ENCODE measurements at places on chromosomes 2 and 18. TPM values are rescaled to one million over a fixed set of nuclear protein-coding genes. Genes with fewer than 3 reads are reported as not detected.

The REG1B gene
- not detected for total RNA-seq

DNA sequence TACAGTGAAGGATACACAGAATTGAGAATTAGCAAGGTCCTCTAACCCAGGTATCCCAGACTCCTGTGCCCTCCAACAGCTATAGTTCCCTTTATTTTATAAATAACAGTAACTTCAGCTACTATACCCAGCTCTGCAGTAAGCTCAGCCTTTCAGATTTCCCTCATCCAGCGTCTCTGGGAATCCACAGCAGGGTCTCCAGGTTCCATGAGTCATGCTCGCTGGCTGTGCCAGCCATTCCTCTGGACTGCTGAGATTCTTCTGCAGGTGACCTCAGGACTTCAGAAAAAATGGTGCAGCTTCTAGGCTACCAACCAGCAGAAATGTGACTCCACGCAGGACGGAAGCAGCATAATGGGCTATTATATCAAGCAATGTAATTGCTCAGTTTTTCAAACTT is 419.3 kb downstream of the ZNF516 start:
- no peak overlapping the region for H3K27ac ChIP-seq
- no peak overlapping the region for H3K4me3 ChIP-seq
- H3K36me3 ChIP-seq = no peaks in the 10 kb centered on the region
- H3K27me3 ChIP-seq = no peaks in the 10 kb centered on the region
- no peak for DNase-seq

The GAREM1 gene
- total RNA-seq = not detected

- H3K4me1 ChIP-seq = no peaks in the 10 kb centered on the region
- H3K27me3 ChIP-seq = no peaks in the 10 kb centered on the region
- H3K27ac ChIP-seq = no peak overlapping the region
- DNase-seq = no peak
Observed at GRCh38 chr18:71873695-71874094, 670.4 kb downstream of the CBLN2 start.

The DLX1 gene
- total RNA-seq = not detected

- no peaks in the 10 kb centered on the region for H3K36me3 ChIP-seq
- H3K27ac ChIP-seq = no peak overlapping the region
- no peaks in the 10 kb centered on the region for H3K4me1 ChIP-seq
- H3K27me3 ChIP-seq = no peaks in the 10 kb centered on the region
- no peak overlapping the region for H3K4me3 ChIP-seq
- DNase-seq = no peak
Observed at GRCh38 chr2:37809525-37809924, 115.6 kb upstream of the RMDN2 start.

GRCh38 chr2:6957910-6958615 is 40.9 kb downstream of the RNF144A start:
- H3K4me1 ChIP-seq = peaks cover 11% of the 10 kb centered on the region
- no peaks in the 10 kb centered on the region for H3K36me3 ChIP-seq
- H3K27ac ChIP-seq = no peak overlapping the region
- H3K27me3 ChIP-seq = no peaks in the 10 kb centered on the region
- DNase-seq = no peak
- H3K4me3 ChIP-seq = no peak overlapping the region

The SLC9A4 gene
- not detected for total RNA-seq

The WNT6 gene
- total RNA-seq = 0.42 TPM

GRCh38 chr2:43055086-43055912 is 171.1 kb downstream of the ZFP36L2 start:
- no peak overlapping the region for H3K27ac ChIP-seq
- no peaks in the 10 kb centered on the region for H3K36me3 ChIP-seq
- no peaks in the 10 kb centered on the region for H3K27me3 ChIP-seq
- no peak for DNase-seq
- H3K4me3 ChIP-seq = no peak overlapping the region

The VWA3B gene
- not detected for total RNA-seq

- no peak overlapping the region for H3K27ac ChIP-seq
- H3K27me3 ChIP-seq = no peaks in the 10 kb centered on the region
- H3K4me3 ChIP-seq = no peak overlapping the region
Observed at GRCh38 chr2:129165006-129165405, 814.5 kb upstream of the RAB6C start.

GRCh38 chr2:69975853-69976462 is 14.5 kb upstream of the ASPRV1 start:
- H3K36me3 ChIP-seq = no peaks in the 10 kb centered on the region
- no peaks in the 10 kb centered on the region for H3K27me3 ChIP-seq
- no peak for DNase-seq

DNA sequence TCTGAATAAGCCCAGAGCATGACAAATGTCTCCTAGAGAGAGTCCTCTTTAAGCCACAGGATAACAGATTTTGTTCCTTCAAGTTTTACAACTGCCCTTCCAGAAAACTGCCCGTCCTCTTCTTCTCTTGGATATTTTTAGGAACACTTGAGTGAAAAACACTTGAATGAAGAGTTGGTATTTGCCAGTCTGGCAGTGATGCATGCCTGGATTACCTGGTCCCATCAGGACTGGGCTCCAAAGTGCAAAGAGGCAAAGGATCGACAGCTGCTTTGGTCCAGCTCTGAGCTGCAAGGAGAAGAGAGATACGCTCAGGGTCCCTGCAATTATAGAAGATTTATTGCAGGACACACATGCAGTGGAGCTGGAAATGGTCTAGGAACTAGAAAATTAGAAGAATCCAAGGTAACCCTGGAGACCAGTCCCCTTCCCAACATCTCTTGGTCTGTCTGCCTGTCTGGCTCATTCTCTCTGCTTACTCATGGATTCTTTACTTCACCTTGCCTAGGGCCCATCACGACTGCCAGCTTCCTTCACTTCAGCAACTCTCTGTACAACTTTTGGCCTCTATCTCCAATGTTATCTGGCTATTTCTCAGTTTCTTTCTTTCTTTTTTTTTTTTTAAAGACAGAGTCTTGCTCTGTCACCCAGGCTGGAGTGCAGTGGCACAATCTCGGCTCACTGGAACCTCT is 112.1 kb upstream of the SIX2 start:
- no peak for DNase-seq
- no peak overlapping the region for H3K27ac ChIP-seq
- H3K4me3 ChIP-seq = no peak overlapping the region
- no peaks in the 10 kb centered on the region for H3K4me1 ChIP-seq
- H3K36me3 ChIP-seq = no peaks in the 10 kb centered on the region

DNA sequence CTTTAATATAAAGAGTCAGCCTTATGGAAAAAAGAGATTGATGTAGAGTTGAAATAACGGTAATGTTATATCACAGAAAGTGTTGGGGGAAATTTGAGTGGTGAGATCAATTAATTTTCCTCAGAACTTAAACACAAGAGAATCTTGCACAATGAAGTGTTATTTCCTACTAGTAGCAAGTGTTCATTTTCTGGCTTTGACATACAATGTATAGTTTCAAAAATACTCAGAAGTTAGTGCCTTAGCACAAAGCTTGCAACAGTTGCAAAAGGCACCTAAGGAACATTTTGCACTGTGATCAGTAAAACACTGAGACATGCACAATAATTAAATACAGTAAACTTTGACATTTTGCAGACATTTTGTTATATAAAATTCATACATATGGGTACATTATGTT is 161.2 kb downstream of the CD226 start:
- H3K36me3 ChIP-seq = no peaks in the 10 kb centered on the region
- H3K27ac ChIP-seq = no peak overlapping the region
- no peak for DNase-seq
- H3K4me1 ChIP-seq = no peaks in the 10 kb centered on the region
- H3K27me3 ChIP-seq = no peaks in the 10 kb centered on the region

DNA sequence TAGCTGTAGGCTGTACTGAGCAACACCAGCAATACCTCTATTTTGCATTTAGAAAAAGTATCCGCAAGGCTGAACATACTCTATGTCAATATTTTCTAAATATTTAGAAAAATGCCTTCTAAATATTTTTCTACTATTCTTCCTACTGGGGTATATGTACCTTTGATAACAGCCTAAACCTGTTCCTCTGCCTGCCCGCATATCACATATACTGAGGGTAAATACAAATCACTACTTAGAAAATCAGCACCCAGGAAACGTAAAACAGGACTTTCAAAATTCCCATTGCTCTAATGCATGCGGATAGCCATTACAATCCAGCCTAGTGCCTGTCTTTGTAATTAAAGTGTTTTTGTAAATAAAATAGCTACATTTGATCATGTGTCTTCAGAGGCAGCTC is 56.1 kb downstream of the NCKAP5 start:
- no peaks in the 10 kb centered on the region for H3K36me3 ChIP-seq
- no peak for DNase-seq
- no peak overlapping the region for H3K4me3 ChIP-seq
- no peaks in the 10 kb centered on the region for H3K4me1 ChIP-seq
- H3K27ac ChIP-seq = no peak overlapping the region

The STARD6 gene
- total RNA-seq = 0.46 TPM

The ACADL gene
- not detected for total RNA-seq

- no peak overlapping the region for H3K4me3 ChIP-seq
- H3K4me1 ChIP-seq = no peaks in the 10 kb centered on the region
- DNase-seq = no peak
Observed at GRCh38 chr2:62340994-62341484, 145.1 kb downstream of the B3GNT2 start.

The RALB gene
- 39.6 TPM for total RNA-seq

The RABL2A gene
- total RNA-seq = 14.7 TPM

All from CD8-positive, alpha-beta memory T cell (primary cell).